NCI-H526 treated with DMSO at 0.1 percent for 48 hours (cell line): ENCODE measurements at places on chromosomes 6 and 20.
A peak's percentile ranks its signal among the peaks of the same experiment; 100 is the strongest.

DNA sequence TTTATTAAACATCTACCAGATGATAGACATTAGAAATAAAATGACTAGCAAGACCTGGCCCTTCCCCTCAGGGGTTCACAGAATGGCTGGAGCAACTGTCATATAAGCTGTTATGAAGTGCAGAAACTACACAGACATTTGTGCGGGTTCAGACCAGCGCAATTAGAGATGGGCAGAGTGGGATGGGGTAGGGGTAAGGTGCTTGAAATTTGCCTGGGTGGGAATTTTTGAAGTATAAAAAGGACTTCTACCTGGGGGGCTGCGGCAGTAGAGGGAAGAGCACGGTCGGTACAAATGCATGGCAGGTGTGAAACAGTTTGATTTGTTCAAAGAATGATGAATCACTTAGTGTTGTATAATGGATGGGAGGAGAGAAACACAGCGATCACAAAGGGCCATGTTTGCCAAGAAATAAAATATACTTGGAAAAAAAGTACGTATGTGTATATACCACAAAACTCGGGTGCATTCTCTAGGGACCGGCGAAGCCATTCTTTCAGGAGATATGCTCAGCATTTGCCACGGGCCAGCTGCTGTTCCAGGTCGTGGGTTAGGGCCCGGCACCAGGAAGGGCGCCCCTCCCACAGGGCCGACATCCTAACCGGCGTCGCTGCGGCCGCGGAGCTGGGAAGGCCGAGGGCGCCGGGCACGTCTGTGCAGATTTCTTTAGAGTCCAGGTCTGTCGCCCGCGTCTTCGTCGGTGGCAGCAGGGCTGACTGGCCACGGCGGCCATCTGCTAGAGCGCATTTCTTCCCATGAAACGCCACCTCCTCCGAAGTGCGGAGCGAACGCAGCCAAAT lies 809 bp upstream of the NOL7 start:
- DNase-seq = peak; percentile 72

GRCh38 chr6:100452998-100453397 lies 11.7 kb downstream of the SIM1 start:
- DNase-seq = no peak

GRCh38 chr6:84095156-84095555 lies 61.6 kb downstream of the MRAP2 start:
- no peak for DNase-seq

DNA sequence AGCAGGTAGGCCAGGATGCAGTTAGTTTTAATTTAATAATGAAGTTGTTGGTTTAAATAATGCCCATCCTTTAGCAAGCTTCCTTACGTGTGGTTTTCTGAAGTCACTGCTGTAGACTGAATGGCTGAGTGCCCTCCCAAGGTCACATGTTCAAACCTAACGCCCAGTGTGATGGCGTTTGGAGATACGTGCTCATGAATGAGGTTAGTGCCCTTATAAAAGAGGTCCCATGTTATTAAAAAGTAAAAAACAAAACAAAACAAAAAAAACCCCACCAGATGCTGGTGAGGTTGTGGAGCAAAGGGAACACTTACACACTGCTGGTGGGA lies 16.3 kb downstream of the LRP11 start:
- DNase-seq = no peak

DNA sequence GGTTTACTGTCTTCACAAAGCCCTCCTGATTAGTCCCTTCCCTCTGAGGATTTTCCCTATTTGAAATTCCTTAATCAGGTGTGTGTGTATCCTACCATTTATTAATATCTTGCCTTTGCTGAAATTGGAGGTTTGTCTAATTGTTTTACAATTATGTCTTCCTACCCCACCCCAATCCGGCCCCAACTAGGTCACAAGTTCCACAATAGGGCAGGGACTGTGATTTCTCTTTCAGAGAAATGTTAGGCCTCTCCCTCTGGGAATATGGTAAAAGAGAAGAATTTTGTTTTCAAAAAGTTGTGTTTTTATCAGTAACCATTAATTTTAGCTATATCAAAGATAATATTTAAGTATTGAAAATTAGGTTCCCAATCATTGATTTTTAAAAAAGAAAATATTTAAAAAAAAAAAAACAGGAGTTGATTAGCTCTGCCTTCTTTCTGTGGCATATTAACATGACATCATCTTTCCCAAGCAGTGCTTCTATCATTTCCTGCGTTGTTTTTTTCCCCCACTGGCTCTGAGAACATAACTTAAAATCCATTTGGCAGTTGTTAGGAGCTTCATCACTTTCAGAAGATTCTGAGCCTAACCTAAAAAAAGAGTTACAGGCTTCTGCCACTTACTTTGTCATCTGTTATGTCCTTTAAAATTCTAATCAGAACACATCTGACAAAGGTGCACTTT lies 36.1 kb downstream of the BLOC1S5 start:
- no peak for DNase-seq

DNA sequence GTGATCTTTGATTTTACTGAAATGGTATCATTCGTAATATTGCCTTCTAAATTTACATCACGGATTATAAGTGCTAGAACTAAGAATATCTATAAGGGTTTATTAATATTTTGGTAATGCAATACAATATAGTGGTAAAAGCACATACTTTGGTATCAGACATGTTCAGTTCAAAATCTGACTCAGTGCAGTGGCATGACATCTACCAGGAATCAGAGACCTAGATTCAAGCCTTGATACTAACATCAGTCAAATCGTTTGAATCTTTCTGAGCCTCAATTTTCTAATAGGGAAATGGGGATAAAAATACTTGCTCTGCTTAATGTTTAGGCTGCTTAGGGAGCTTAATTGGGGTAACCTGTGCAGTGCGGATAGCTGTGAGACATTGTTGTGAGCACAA lies 488.0 kb downstream of the BCKDHB start:
- DNase-seq = no peak

GRCh38 chr6:29705389-29706231 lies 17.6 kb upstream of the HLA-F start:
- DNase-seq = no peak

DNA sequence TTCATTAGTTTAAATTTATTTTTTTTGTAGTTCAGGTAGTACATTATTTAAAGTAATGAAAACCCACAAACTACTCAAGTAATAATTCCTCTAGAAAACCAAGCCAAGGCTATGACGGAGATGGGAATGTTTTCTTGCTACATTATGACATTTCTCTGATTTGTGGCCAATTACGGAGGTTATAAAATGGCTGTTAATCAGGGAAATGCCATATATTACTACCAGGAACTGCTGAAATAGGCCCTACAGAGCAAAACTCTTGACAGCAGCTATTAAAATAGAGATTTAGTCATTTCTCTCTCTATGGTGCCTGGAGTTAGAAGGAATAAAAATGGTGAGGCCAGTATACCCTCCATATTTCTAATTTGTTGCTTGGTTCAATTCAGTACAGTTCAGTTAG lies 280.0 kb downstream of the ARHGAP18 start:
- DNase-seq = no peak

DNA sequence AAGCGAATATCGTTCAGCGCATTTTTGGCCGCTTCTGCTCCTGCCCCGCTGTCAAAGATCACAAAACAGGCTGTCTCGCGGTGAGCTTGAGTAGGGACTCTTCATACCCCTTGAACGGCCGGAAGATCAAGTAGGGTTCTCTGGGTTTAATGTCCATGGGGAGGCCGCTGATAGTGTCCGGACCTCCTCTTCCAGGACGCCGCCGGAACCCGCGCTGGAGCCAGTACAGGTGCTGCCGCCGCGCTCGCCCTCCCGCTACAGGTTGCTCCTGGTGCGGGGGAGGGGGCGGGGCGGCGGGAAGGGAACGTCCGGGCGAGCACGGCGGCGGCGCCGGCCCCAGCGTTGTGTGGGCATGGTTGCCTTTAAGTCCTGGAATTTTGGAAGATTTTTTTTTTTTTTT lies 67.4 kb downstream of the KHDC1L start:
- no peak for DNase-seq

DNA sequence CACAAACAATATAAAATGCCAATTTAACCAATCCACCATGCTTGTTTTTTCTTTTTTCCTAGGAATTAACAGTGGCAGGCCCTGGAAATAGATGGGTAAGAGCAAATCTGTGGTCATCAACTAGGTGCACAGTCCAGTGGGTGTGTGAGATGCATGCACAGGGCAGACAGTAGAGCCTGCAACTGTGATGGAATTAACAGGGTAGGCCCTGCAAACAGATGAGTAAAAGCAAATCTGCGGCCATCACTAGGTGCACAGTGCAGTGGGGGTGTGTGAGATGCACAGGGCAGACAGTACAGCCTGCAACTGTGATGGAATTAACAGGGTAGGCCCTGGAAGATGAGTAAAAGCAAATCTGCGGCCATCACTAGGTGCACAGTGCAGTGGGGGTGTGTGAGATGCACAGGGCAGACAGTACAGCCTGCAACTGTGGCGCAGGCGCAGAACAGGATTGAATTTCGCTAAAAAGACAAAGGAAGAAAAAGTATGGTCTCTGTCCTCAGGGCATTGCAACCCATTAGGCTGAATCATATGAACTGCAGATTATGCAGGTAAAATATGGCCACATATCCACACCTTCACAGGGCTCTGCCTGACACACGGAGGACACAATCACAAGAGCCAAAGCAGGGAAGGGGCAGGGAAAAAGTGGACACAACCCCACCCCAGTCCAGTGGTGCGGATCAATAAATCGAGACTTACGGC lies 41.0 kb upstream of the IPCEF1 start:
- no peak for DNase-seq

GRCh38 chr6:113994934-113995342 lies 24.0 kb upstream of the HDAC2 start:
- DNase-seq = peak; percentile 52

DNA sequence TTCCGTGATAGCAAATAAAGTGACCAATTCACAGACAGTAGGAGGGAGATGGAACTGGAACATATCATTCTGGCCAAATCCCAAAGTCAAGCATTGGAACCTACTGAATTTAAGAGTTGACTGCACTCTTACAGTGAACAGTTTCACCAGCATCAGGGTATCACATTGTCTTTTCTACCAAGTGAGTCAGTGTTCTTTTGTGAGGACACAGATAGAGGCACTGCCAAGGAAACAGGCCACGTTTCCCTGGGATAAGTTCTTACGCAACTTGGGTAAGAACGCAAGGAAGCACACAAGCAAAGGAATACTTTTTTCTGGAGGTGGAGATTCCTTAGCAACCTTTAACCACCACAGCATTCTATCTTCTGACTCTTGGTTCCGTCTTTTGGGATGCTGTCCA lies 28.6 kb upstream of the ENPP5 start:
- DNase-seq = no peak

DNA sequence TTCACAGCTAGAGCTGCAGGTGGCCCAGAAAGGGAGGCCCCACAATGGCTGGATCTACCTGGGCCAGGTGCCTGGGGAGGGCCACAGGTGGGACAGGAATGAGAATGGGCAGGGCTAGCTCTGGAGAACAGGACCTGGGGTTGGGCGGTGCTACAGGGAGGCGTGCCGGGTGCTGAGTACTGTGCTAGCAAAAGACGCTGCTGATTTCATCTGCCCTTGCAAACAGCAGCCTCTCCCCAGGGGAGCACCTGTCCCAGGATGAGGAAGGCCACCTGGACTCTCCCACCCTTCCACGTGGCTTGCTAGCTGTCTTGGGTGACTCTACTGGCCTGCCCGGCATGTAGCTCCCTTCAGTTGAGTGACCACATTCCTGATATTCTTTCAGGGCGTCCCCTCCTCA lies 6.6 kb upstream of the YTHDF1 start:
- no peak for DNase-seq

DNA sequence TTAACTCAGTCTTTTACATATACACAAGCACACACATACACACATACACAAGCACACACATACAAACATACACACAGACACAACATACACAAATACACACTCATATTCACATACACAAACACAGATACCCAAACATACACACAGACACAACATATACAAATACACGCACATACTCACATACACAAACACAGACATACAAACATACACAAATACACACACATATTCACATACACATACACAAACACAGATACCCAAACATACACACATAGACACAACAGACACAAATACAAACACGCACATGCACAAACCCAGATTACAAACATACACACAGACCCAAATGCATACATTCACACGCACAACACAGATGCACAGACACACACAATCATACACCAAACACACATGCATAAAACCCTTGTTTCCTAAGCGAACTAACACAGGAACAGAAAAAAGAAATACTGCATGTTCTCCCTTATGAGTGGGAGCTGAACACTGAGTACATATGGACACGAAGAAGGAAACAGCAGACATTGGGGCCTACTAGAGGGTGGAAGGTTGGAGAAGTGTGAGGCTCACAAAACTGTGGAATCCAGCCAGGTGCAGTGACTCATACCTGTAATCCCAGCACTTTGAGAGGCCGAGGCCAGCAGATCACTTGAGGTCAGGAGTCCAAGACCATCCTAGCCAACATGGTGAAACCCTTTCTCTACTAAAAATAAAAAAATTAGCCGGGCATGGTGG lies 34.2 kb downstream of the PIM1 start:
- DNase-seq = no peak

DNA sequence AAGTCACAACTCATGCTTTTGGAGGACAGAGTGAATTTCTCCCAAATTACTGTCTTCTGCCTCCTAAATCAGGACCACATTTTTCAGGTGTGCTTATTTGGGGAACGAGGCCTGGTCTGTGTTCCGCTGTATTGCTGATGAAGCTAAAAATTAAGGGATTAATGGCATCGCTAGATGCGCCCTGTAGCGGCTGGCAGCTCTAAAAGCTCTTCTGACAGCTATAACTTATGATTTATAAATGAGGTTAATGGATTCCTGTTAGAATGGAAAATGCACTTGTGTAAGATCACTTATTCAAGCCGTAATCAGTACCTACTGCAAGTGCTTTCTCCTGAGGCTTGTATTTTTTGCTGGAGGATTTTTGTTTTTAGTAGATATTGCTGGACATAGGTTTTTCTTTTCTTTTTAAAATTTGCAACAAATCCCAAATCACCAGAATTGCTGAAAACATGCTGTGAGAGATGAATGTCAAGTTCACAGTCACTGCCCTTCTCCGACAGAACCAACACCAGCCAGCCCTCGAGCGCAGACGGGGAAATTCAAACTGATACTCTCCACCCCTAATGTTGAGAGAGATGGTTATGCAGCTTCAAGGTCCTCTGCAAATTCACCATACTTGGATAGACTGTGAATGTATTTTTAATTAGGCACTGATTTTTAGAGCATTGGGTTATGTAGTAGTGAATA lies 49.1 kb downstream of the AKAP12 start:
- no peak for DNase-seq

DNA sequence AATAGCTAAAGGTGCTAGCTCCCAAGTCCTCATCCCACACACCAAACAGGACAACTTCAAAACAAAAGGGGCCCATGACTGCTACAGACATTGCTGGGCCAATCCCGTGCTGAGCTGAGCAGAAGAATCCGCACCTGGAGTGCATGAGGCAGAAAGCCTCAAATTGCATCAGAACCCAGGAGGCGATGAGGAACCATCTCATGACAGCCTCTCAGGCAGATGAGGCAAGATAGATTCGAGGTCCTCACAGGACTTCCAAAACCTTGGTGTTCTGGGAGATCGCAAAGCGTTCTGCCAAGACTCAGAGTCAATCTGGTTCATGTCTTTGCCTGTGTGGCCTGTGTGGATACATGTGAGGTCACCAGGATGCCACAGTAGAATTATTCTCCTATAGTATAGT lies 32.8 kb upstream of the SSTR4 start:
- no peak for DNase-seq
